ENCODE measurements at places on chromosomes 12 and 14. TPM values are rescaled to one million over a fixed set of nuclear protein-coding genes. Genes with fewer than 3 reads are reported as not detected.

KITLG gene
- 29.2 TPM for polyA plus RNA-seq

ANAPC5 gene
- 156 TPM for polyA plus RNA-seq

CLEC14A gene
- 16.0 TPM for polyA plus RNA-seq

EMP1 gene
- 105 TPM for polyA plus RNA-seq

STON2 gene
- polyA plus RNA-seq: 52.0 TPM

STYK1 gene
- 0.64 TPM for polyA plus RNA-seq

DNA sequence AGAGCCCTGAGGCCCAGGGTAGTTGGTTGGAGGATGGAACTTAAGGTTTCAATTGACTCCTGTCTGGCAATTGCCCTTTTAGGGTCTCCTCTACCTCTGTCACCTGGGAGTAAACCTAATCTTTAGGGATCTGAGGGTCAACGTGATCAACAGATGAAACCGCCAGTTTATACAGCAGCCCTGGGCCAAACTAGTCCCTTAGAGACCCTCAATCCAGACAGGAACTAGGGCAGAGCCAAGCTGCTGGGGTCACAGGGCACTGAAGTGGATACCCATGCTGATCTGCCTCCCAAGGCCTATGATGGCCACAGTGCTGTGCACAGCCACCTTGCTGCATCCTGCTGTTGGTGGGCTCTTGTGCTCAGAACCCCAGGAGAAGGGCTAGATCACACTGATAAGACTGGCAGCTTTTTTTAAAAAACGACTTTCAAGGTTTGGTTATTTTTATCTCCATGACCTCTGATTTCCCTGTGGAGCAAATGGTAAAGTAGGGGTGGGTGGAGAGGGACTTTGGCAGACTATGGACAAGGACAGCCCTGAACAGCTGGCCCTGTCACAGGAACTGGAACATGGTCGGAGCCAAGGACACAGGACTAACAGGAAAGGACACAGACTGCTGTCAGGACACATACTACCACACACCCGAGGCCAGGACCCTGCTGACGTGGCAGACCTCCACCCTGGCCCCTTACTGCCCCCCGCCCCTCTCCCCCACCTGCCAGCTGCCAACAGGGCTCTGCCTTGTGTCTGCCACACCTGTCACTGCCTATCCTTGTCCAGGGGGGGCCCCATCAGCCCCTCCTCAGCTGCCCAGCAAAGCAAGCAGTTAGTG, 474 bp downstream of the FITM1 start:
- no peak for DNase-seq

DNA sequence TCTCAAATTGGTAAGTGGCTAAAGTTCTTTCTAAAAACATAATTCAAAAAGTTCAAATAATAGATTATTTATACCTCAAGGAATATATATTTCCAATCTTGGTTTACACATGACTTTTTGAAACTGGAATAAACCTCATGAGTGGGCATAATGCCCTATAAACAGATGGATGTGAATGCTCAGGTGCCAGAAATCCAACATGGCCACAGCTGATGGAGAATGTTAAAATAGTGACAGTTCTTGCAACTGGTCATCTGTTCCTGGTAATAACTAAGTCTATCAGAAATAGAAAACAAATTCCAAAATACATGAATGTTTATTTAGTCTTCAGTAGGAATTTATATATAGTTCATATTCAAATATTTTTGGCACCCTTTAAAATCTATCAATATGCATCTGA, 21.6 kb upstream of the CNOT2 start:
- DNase-seq: no peak

- no peak for DNase-seq
Observed at GRCh38 chr14:79197516-79197915, 1013.8 kb downstream of the DIO2 start.

GRCh38 chr12:91355150-91356006, 172.8 kb upstream of the DCN start:
- peak; percentile 62 for DNase-seq

GRCh38 chr12:47766502-47767215, 6.4 kb upstream of the SLC48A1 start:
- DNase-seq: no peak

GRCh38 chr12:22543246-22544037, 900 bp downstream of the C2CD5 start:
- peak; percentile 67 for DNase-seq

- no peak for DNase-seq
Observed at GRCh38 chr12:126316411-126316810, 1251.2 kb downstream of the AACS start.

DNA sequence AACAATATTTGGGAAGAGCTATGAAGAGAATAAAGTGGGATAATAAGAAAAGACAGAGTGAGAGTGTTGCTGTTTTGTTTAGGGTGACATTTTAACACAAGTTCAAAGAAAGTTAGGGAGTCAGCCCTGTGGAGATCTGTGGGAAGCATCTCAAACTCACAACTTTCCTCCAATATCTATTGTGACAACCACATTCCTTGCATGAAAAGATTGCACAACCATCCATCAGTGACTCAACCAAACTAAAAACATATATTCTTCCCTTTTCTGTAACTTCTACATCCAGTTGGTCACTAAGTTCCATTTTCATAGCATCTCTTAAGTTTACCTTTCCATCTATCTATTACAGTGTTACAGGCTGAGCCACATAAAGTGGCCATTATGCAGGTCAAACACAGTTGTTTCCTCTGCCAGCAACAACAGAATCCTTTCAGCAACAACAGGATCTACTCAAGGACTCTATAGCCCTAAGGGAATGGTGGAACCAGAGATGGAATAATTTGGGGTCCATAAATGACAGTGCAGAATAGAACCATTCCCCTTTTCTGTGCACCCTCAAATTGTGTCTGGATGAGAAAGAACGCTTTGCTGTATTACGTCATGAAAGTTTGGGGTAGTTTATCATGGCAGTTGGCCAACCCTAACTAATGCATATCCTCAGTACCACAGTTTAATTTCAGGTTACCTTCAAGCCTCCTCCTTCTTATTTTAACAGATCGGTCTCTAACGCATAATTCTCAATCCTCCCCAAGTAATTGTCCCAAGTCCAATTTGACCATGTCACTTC, 118.8 kb downstream of the ST8SIA1 start:
- no peak for DNase-seq

GRCh38 chr12:43964033-43964432, 128.2 kb downstream of the TMEM117 start:
- DNase-seq: no peak
